ENCODE measurements at places on chromosomes 3 and 15.

- DNase-seq, result no peak
Measured at GRCh38 chr15:60004009-60004845, at the start of gene FOXB1. TSS of gene FOXB1 (plus strand) at chr15:60004311. CDS start at chr15:60004964, 653 bp downstream.

GRCh38 chr3:121630355-121630754 is 30.3 kb downstream of the HCLS1 start:
- DNase-seq, result no peak

- no peak for DNase-seq
Measured at GRCh38 chr3:195758721-195759353, 38.1 kb downstream of the MUC20 start.

DNA sequence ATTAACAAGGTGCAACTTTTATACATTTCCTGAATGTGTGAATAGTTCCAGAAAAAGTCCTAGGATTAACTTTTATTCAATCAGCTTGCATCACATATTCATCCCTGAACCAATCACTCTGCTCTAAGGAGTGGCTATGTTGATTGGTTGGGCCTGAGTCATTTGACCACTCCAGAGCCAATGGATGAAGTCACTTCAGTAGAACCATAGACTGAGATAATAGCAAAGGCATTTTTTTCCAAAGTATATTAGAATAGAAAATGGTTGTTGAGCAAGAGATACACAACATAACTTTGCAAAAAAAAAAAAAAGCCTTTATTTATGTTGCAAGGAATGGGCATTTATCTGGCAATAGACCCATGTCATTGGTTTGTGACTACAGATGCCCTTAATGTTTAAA is 55.5 kb upstream of the AGTR1 start:
- DNase-seq, result no peak

DNA sequence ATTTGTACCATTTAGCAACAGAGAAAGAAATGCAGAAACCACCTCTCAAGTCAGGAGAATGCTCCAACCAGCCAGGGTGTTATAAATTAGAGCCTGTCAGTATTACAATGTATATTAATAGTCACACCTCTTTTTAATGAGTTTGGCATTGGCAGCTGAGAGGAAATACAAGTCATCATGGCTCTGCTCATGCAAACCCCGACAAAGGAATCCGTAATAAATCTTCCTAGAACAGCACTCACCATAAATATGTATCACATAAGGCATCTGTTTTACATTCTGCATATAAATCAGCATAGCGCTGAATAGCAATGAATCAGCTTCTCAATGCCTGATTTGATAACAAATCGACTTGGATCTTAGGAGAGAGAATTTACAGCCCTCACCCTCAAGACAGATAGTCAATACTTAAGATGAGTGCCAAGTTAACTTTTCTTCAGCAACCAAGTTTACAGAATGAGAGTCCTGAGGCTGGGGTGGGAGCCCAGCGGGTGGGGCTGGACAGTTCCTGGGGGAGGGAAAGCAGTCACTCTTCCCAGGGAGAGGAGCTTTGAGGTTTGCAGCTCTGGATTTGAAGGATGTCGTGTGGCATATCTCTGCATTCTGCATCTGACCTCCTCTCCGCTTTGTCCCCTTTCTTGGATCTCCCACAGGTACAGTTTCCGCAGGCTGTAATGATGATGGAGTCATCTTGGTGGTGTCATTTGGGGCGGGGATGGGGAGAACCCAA is 1034.4 kb upstream of the NR2F2 start:
- no peak for DNase-seq

DNA sequence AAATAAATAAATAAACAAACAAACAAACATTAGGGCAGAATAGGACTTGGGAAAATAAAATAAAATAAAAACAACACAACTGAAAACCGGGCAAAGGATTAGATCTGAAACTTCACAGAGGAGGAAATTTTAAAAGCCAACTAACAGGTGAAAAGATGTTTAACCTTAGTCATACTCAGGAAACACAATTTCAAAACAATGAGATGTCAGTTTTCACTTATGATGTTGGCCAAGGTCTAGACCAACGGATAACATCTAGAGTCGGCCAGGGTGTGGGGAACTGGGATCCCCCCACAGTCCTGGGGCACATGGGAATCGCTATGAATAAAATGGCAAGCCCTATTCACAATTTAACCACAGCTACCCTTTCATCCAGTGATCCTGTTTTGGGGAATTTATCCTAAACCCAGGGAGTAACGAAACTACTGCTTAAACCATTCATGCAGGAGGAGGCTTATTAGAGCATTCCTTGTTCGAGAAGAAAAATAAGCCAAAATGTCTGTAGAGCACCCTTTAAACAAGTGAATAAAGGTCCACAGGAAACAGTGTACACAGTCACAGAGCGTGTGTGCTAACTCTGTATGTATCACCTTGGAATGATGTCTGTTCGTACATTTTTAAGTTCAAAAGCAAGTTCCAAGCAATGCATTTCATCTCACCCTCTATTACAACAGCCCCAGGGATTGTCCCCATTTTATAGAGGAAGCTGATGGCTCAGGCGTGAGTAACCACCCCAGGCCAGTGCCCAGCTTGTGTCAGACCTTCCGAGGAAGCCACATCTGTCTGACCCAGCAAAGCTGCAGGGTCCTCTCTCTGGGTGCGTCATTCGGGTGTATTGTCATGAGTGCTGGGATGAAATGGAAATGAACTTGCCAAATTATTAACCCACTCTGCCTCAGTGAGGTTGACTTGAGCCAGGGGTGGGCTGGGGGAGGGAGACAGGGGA is 6.3 kb upstream of the ANPEP start:
- no peak for DNase-seq

- no peak for DNase-seq
Measured at GRCh38 chr3:57966829-57967228, 41.4 kb upstream of the FLNB start.
